ENCODE measurements at places on chromosomes 12 and 14.

- DNase-seq = no peak
Measured at GRCh38 chr12:111424189-111424792, 18.6 kb downstream of the SH2B3 start.

GRCh38 chr12:76799362-76799761 lies 35.4 kb downstream of the ZDHHC17 start:
- DNase-seq = no peak

DNA sequence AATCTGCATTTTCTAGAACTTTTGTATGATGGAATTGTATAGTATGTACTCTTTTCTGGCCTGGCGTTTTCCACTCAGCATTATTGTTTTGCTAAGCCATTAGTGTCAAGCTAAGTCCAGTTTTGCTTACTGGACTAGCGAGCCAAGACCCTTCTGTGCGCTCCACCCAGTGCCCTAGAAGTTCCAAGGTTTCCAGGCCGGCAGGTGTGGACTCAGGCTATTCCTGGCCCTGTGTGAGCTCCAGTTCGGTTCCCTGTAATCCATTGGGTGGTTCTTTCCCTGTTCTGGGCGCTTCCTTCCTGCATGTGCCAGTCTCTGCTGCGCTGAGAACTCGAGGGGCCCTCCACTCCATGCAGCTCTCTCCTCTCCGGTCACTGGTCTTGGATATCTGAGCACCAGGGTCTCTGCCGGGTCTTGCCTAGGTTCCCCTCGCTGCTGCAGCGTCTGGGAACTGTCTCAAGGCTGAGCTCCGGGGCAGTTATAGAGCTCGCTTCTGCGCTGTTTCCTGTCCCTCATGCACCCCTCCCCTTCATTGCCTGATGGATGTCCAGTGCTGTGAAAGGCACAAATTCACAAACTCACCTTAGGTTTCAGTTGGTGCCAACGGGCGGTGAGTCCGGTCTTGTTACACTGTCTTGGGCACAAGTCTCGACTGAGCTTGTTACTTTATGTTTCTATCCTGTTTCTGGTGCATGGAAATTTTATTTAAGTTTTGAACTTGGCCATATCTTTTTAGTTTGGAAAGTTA lies 100.8 kb downstream of the ADGRD1 start:
- no peak for DNase-seq

DNA sequence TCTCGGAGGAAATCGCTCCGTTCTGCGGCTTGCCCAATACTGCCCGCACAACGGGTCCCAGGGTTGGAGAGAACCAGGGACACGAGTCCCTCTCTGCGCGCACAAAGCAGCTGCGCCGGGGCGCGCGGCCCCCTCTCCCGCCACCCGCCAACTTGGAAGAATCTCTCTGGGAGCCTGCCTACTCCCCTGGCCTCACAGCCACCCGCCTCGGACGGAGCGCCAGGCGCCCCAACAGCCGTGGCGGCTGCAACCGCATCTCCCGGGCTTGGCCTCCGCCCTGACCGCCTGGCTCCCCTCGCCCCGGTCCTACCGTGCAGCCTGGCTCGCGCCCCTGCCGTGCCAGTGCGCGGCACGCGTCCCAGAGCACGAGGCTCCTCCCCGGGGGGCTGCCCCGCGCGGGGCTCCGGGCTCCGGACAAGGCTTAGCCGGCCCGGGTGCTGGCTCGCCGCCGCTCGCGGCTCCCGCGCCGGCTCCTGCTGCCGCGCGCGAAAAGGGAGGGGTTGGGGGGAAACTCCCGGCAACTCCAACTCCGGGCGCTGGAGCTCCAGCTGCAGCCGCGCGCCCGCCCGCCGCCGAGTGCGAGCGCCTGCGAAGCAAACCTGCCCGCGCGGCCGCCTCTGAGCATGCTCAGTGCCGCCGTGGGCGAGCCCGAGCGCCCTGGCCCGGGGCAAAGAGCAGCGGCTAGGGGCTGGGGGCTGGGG lies at the start of gene STXBP6:
STXBP6 (minus strand) TSS at position 580 of the 701 bp plus-strand sequence. CDS start 75,329 bp downstream, outside the sequence.
- DNase-seq = peak; percentile 63

DNA sequence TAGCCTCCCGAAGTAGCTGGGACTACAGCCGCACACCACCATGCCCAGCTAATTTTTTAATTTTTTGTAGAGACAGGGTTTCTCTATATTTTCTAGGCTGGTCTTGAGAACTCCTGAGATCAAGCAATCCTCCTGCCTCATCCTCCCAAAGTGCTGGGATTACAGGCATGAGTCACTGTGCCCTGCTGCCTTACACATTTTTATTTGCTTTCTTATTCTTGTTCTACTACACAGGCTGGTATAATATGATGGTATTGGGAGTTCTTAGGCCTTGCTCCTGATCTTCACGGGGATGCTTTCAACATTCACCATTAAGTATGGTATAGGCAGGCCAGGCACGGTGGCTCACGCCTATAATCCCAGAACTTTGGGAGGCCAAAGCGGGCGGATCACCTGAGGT lies 21.2 kb downstream of the DGLUCY start:
- DNase-seq = no peak

- no peak for DNase-seq
Measured at GRCh38 chr12:122951406-122951805, 14.9 kb downstream of the ABCB9 start.

- DNase-seq = no peak
Measured at GRCh38 chr12:3032770-3033538, 44.2 kb upstream of the TSPAN9 start.

DNA sequence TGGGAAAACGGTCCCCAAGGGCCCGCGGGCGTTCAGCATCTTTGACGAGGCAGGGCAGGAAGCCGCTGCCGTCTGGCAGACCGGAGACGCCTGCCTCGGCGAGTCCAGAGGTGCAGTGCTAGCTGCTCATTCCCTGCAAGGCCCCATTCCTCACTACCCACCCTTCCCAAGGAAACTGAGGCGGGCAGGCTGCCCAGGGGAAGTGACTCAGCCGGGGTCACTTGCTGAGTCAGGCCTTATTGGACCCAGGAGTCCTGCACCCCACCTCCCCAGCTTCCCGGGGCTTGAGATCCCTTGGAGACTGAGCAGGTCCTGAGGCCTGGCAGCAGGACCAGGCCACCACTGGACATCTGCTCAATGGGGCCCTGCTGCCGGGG lies 3.7 kb downstream of the SH2B3 start:
- DNase-seq = no peak

DNA sequence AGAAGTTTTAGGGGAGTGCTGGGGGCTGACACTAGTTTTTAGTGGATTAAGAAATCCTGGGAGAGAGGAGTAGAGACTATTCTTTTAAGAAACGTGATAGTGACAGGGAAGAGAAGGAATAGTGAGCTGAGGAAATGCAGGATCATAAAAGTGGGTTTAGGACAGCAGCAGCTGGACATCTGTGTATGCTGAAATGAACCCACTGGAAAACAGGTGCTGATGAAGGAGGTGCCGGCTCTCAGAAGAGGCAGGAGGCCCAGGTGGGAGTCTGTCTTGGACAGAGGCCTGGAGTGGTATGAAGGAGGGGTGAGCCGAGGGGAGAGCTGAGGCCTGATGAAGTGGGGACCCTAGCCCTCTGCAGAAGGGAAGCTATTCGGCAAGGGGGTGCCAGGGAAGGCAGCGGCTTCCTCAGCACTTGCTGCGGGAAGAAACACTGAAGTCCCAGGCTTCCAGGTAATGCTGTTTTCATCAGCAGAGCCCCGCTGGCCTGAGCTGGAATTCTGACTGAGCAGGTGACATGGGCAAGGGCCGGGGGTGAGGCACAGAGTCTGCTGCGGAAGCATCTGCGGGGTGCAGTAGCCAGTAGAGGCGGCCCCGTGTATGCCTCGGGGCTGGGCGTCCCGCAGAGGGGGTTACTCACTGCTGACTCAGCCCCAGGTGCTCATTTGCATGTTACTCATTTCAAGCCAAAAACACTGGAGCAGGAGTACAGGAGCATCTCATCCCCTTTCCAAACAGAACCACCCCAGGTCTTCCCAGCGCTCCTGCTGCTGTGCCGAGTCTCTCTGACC lies 89.7 kb downstream of the TMCC3 start:
- DNase-seq = peak; percentile 59

DNA sequence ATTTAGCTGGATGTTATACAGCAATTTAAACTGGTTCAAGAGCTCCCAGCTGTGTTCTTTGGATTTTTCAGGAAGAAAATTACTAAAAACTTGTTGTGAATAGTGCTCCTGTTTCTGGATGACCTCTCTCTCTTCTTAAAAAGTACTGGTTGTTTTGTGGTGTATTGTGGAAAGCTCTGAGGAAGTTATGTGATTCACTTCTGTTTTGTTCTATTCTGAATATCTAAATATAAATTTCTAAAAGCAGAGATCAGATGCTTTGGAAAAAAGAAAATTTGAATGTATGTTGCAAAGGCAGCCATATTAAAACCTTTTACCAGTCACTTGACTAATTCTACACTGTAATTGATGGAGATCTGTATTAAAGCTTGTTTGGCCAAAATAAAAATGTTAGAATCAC lies 3.4 kb upstream of the C3AR1 start:
- DNase-seq = no peak

DNA sequence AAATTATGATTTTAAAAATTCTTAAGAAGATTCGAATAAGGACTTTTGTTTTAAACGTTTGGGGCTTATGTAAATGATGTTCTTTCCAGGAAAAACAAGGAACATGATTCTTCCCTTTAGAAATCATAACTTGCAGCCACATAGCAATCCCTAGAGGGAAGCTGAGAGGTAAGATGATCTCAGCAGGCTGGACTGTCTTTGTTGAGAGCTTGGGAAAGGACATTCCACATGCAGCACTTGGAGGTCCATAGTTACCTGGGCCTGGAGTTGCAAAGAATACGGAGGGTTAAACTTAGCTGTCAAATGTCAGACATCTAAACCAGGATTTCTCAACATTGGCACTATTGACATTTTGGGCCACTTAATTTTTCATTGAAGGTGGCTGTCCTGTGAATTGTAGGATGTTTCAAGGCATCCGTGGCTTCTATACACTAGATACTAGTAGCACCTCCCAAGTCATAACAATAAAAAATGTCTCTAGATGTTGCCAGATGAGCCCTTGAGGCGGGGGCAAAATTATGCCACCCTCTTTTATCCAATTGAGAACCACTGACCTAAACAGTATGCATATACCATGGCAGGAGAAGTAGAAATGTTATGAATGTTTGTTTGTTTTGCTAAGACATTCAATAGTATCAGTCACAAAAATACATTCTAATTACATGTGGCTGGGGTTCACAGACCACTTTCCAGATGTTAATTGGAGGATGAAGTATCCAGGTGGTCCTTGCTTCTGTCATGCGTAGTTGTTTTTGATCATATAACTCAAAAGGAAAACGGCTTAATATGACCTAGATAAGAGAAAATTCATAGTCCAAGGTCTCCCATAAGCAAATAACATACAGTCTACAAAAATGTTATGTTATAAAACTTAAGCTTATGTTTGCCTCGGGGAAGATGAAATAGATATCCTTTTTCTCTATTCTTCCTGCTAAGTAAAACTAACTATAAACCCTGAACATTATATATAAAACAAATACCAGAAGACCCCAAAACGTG lies 30.5 kb downstream of the TTC6 start:
- no peak for DNase-seq

DNA sequence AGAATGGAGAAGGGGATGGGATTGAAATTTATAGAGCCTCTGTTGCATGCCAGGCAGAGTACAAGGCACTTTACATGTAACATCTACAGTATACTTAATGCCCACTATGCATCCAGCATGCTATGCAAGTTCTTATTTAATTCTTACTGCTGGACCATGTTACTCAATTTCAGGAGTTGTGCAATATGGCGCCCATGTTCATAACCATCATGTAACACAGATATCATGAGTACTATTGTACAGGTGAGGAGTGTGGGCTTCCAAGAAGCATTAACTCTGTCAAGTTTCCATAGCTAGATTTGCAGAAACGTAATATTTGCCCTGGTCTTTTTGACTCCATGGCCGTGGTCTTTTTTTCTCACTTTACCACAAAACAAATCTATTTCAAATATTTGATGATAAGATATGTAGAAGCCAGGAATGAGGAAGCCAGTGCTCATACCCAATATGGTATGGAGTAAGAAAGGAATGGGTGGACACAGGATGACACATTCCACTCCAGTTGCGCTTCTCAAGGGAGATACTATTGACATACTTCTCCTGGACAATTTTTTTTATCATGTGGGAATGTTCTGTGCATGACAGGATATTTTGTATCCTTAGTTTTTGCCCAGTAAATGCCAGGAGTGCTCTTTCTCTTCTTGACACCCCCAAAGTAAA lies 191.8 kb downstream of the C12orf75 start:
- DNase-seq = no peak

DNA sequence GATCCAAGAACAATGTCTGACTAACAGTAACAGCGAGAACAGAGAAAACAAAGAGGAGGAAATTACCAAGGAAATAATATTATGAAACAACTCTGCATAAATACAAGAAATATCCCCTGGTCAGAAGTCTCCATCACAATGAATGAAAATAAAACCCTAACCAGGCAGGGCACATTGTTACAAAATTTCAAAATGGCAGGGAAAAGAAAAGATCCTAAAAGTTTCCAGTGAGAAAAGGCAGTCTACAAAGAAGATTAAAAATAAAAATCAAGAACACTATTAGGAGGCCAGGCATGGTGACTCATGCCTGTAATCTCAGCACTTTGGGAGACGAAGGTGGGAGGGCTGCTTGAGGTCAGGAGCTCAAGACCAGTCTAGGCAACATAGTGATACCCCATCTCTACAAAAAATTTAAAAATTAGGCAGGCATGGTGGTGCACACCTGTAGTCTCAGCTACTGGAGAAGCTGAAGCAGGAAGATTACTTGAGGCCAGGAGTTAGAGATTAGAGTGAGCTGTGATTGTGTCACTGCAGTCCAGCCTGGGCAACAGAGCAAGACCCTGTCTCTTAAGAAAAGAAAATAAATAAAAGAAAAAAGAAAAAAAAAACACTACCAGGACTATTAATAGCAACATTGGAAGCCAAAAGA lies 47.8 kb downstream of the FERMT2 start:
- DNase-seq = no peak

DNA sequence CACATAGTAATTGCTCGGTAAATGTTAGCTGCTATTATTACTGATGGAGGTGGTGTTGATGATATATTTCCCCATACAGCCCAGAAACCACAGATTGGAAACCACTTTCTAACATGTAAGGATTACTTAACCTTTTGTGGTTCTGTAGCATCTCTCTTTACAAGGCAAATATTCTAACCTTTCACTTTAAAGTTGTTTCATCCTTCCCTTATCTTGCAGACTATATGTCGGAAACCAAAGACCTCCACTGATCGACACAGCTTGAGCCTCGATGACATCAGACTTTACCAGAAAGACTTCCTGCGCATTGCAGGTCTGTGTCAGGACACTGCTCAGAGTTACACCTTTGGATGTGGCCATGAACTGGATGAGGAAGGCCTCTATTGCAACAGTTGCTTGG lies 75.8 kb downstream of the FRMD6 start:
- DNase-seq = no peak

DNA sequence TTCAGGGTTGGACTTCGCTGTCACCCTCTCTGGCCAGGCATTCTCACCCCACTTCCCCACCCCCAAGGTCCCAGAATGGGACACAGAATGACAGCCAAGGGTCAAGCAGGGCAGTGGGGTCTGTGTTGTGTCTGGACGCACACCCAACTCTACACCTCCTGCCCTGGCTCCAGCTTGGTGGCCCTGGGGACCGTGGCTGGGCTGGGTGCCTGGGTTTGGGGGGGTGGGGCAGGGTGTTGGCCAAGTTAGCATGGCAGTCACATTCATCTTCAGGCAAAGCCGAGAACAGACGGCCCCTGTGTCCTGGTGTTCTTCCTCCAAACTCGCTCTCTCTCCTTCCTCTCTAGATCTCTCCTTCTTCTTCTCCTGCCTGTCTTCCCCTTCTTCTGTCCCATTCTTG lies 5.6 kb downstream of the LRP1 start:
- DNase-seq = no peak

- DNase-seq = peak; percentile 88
Measured at GRCh38 chr12:125330645-125331341, 265.6 kb downstream of the AACS start.

All from activated CD8-positive, alpha-beta memory T cell treated with anti-CD3 and anti-CD28 coated beads, Interleukin-2, amount 50 U/mL, for 48 hours (primary cell).